ENCODE measurements at places on chromosomes 2 and 18.

DNA sequence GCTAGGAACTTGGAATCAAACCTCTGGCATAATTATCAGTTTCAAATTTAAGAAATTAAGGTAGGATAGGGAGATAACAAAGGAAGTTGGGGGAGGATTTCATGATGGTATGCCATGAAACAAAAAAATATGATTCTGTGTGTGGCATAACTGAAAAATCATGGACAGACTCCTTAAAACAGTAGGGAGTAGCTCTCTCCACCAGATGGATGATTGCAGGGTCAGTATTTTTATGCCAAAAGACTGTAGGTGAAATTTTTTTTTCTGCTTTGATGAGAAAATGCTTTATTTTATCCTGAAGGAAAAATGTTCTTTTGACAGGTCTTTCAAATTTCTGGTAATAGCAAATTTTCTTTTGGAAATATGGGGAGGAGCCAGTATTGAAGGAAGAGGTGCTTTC, 94.3 kb downstream of the TRABD2A start:
- no peak for DNase-seq

DNA sequence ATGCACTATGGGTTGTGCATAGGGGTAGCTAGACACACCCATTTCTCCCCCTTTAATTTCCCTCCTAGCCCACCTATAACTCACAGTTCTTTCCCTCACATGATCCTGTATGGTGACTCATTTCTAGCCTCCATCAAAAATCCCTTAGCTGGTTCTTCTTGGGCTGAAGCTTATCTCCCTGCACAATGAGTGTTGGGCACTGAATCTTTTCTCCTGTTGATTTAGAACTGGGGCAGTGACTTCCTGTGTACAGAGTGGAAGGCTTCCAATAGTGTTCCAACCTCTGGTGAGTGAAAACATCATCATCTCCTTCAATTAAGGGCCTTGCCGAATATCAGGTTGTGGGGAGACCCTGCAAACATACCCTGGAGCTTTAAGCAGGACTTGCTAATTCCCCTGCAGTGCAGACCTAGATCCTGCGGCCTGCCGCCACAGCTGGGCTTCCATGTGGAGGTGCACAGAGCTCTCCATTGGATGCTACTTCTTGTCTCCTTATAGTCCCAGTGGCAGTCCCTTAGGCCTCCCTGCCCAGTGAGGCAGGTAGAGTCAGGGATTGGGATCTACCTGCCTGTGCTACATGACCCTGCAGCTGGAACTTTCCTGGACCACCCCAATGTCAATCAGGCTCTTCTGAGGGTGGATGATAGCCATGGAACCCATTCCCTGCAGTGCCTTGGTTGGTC, 121.8 kb downstream of the PLB1 start:
- no peak for DNase-seq

- peak; percentile 64 for DNase-seq
Observed at GRCh38 chr18:9354256-9354655, 19.7 kb downstream of the TWSG1 start.

GRCh38 chr2:126790987-126791780, 107.5 kb upstream of the TEX51 start:
- DNase-seq, result no peak

GRCh38 chr2:57370882-57371585, 675.6 kb upstream of the VRK2 start:
- DNase-seq, result no peak

DNA sequence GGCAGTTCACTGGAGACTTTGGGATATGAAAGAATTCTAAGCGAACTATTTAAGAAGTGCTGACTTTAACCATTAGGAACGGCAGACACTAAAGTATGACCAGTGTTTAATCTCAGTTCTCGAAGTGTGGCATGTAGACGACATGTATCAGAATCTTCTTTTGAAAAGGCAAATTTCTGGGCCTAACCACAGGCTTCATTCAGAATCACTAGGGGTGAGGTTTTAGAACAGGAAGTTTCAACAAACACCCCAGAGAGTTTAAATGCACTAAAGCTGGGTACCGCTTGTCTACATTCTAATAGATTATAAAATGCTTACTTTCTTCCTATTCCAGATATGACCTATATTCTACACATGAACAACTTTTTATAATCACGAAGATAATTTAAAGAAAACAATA, 180.3 kb downstream of the ANKRD44 start:
- peak; percentile 56 for DNase-seq

DNA sequence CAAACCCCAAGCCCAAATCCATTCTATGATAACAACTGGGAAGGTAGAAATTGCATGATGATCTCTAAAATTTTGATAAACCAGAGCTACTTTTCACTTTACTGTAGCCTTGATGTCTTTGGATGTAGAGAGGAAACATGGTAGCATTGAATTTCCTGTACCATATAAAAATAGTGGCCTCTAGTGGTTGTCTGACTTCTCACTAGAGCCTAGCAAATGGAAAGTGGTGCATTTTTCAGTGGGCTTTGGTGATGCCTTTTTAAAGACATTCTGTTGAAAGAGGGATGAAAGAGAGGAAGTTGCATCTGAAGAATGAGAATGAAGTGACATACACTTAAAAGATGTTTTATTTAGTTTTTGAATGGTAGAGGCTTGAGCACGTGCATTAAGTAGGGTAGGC, 662.2 kb downstream of the XIRP2 start:
- no peak for DNase-seq

GRCh38 chr2:14401873-14402272, 230.6 kb upstream of the LRATD1 start:
- no peak for DNase-seq

DNA sequence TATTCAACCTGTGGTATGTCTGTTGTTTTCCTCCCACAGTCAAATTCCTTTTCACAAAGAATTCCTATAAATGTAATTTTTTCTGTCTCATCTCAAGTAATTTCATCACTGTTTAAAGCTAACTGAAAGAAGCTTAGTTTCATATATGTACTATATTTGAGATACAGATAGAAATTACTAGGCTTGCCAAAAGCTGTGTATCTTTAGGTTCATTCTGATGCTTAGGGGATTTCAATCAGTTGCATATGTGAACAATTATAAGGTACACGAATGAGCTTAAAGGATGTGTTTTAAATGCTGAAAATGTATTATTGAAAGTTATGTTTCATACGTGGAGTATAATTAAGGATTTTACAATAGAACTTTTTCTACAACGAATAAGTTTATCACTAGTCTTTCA, 59.2 kb upstream of the DSG1 start:
- no peak for DNase-seq

DNA sequence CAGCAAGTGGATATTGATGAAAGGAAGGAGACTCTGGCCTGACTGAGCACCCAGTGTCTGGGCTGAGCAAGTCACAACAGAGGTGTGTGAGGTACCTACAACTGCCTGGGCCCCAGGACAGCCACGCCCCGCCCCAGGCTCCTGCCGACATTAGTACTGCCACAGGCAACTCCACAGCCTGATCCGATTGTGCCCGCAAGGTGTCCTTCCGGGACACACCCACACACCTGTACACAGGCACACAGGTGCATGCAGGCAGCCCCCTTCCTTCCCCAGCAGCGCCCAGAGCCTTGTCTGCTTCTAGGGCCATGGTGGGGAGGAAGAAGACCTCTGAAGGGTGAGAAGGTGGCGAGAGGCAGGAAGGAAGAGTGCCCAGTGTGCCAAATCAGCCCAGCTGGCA, 83.6 kb downstream of the TNS1 start:
- DNase-seq, result no peak

GRCh38 chr2:10835052-10835970, 22.7 kb upstream of the PDIA6 start:
- DNase-seq, result peak; percentile 71

GRCh38 chr2:232884549-232885263, 14.6 kb downstream of the SNORC start:
- DNase-seq, result no peak

DNA sequence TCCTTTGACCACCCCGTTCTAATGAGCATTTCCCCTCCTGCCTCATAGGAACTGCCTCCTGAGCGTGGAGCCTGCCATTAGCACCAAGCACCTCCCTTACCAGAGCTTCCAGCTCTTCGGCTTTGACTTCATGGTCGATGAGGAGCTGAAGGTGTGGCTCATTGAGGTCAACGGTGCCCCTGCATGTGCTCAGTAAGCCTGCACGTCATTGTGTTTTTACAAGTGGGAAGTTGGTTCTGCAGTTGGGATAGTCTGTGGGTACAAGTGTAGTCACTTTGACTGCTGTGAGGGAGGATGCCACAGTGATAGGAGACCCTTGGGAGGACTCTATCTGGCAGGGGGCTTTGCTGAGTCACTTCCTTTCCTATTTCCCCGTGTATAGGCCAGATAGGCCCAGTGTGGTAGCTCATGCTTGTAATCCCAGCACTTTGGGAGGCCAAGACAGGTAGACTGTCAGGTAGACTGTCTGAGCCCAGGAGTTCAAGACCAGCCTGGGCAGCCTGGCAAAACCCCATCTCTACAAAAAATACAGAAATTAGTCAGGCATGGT, 22.0 kb upstream of the POLR1B start:
- no peak for DNase-seq

DNA sequence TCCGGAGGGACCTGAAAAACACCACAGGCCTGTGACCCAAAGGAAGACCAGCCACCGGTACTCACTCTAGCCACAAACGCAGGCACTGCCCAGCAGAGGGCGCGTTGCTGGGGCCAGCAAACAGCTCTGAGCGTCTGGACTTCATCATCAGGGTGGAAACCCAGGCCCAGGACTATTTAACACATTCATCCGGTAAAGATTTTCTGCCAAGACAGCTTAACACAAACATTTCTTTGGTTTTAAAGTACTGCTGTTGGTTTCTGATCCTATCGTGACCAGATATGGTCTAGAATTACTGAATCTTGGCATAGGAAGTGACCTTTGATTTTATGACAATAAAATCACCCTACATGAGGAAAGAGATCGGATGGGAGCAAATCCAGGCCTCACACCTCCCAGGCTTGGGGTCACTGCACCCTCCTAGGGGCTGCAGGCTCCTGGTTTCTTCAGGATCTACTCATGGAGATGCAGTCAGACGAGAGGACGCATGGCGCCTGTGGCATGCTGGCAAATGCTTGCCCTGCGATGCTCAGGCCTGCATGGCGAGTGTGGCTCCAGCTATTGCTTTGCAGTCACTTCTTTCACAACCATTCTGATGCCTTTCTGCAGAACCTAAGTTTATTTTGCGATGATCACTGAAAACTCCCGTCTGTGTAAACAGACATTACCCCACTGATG, 130.4 kb downstream of the COL4A4 start:
- peak; percentile 18 for DNase-seq

- no peak for DNase-seq
Observed at GRCh38 chr2:6845903-6846302, 19.8 kb downstream of the CMPK2 start.

GRCh38 chr2:145416640-145417039, 896.7 kb upstream of the ZEB2 start:
- no peak for DNase-seq

DNA sequence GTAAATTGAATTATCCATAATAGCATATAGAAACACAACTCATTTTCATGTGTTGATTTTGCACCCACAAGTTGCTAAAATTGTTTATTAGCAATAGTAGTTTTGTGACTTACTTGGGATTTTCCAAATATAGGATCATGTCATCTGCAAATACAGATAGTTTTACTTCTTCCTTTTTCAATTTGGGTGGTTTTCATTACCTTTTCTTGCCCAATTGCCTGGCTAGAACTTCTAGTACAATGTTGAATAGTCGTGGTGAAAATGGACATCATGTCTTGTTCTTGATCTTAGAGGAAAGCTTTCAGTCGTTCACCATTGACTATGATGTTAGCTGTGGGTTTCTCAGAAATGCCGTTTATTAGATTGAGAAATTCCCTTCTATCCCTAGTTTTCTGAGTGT, 60.2 kb upstream of the TCF7L1 start:
- no peak for DNase-seq

DNA sequence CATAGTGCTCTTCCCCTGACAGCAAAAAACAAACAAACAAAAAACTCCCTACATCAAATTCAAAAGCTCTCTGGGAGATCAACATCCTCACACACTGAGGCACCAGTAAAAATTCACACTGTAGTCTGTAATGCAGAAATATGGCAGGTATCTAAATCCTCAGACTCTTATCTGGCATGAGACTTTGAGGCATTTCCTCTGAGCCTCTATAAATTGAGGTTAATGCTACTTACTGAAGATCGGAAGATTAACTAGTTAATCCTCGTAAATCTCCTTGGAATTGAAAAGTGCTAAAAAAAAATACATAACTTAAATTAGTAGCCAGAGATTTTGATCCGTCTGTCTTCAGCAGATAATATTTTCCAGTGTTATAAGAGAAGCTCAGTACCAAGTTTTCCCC, 65.0 kb downstream of the AP1S3 start:
- DNase-seq, result no peak

- DNase-seq, result no peak
Observed at GRCh38 chr18:34704823-34705222, 5.3 kb upstream of the DTNA start.

- DNase-seq, result no peak
Observed at GRCh38 chr2:174035117-174035635, 70.0 kb upstream of the SP3 start.

DNA sequence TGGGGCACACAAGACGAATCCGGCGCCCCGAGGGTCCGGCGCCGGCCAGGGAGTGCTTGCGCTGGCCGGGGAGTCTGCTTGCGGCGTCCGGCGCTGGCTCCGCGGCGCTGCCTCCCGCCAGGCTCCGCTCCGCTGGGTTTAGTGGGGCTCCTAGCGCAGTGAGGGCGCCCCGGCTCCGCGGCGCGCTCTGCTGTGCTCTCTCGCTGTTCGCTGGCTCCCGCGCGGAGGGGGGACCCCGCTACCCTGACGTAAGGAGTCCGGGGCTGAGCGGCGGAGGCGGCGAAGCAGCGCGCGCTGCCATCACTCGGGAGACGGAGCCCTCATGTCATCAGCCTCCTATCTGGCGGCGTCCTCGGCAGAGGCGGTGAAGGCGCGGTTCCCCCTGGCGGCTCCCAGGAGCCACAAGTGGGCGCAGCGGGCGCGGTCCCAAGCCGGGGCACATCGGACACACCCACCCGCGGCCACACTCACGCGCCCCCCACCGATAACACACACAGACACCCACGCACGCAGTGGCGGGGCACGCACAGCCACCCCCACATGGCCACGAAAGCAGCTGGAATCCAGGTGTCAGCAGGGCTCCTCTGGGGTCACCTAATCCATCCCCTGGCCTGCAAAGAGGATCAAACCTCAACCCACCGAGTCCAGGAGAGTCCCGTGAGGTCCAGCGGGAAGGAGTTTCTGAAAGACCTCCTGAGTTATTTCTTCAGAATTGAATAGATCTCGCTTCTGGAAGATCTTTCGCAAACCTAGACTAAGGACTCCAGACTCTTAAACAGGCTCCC, at the start of gene C1QL2:
Gene C1QL2 (minus strand): TSS at position 189 of the 785 bp plus-strand sequence. CDS start 482 bp downstream, outside the sequence.
- peak; percentile 19 for DNase-seq

DNA sequence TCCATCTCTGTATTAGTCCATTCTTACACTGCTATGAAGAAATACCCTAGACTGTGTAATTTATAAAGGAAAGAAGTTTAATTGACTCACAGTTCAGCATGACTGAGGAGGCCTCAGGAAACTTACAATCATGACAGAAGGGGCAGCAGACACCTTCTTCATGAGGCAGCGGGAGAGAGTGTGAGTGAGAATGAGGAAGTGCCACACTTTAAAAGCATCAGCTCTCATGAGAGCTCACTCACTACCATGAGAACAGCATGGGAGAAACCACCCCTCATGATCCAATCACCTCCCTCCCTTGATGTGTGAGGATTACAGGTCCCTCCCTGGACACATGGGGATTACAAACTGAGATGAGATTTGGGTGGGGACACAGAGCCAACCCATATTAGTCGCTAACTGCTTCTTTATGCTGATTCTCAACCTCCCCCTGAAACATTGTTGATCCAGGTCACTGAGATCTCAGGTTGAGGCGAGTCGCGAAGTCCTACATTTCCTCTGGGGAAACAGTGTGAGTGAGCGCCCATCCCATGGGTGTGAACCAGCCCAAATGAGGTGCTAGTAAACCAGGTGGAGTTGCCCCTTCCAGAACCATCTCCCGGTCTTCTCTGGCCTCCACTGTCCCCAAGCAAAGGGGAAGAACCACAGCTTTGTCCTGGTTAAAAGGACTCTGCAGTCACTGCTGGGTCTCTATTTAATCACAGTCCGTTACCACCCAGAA, 123.8 kb downstream of the CAPN13 start:
- DNase-seq, result no peak

All from GM06990 (cell line).